DMS79 (cell line): ENCODE measurements at places on chromosomes 6 and 20.

DNA sequence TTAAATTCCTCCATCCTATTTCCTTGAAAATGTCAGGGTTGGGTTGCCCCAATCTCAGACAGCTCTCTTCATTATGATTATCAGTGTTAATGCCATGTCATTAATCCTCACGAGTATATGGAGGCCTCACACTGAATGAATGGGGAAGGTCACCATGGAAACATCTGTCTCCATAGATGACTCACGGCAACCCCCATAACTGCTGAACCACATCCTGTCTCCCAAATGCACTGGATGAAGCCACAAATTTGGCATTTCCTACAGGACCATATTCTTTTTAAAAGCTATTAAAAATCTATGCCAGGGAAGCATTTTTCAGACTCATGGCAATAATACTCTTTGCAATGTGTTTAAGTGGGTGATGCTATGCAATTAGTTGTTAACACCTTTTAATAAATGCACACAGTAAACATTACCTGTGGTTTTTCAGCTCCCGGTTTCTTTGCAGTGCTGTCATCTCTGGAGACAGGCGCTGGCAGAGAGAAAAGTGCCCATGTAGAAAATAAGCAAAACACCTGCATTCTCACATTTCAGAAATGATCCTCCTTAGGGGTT is 80.1 kb upstream of the PTPRK start:
- no peak for DNase-seq

DNA sequence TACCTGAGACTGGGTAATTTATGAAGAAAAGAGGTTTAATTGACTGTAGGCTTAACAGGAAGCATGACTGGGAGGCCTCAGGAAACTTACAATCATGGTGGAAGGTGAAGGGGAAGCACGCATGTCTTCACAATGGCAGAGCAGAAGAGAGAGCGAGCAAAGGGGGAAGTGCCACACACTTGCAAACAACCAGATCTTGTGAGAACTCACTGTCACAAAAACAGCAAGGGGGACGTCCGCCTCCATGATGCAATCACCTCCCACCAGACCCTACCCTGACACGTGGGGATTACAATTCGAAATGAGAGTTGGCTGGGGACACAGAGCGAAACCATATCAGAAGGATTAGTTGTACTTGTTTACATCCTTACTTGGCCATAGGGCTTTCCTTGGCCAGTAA is 49.7 kb downstream of the FIG4 start:
- no peak for DNase-seq

GRCh38 chr6:139370283-139370998 is 4.0 kb downstream of the CITED2 start:
- peak; percentile 20 for DNase-seq

GRCh38 chr20:63108247-63108646 is 101.5 kb upstream of the BHLHE23 start:
- no peak for DNase-seq

DNA sequence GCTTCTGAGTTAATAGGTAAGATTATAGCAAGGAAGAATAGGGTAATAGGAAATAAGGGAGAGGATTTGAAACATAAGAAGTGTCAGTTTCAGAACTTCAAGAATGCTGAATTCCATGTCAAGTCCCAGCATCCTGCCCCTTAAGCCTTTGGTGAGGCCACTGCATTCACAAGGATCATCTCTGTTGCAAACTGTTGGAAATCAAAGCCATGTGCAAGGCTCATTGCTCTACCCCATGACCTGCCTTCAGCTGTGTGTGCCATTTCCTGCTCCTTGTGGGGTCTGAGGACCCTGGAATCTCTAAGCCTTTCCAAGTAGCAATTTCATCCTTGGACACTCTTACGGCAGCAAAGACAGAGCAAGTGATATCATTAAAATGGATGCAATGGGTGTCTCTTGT is 203.0 kb downstream of the CDC5L start:
- no peak for DNase-seq

- no peak for DNase-seq
Measured at GRCh38 chr6:6565488-6565887, 23.0 kb upstream of the LY86 start.

GRCh38 chr6:155219858-155220301 is 43.9 kb upstream of the CLDN20 start:
- DNase-seq: no peak

- DNase-seq: no peak
Measured at GRCh38 chr6:47651505-47651944, 46.9 kb upstream of the ADGRF4 start.

- no peak for DNase-seq
Measured at GRCh38 chr6:39114388-39114703, 640 bp downstream of the SAYSD1 start.

GRCh38 chr6:74467533-74468215 is 738.2 kb downstream of the COL12A1 start:
- DNase-seq: no peak
